Stimulated activated CD4-positive, alpha-beta T cell treated with anti-CD3 and anti-CD28 coated beads, Interleukin-15, amount 100 ng/mL, for 1 hour (primary cell): ENCODE measurements at places on chromosomes 3 and 15.

DNA sequence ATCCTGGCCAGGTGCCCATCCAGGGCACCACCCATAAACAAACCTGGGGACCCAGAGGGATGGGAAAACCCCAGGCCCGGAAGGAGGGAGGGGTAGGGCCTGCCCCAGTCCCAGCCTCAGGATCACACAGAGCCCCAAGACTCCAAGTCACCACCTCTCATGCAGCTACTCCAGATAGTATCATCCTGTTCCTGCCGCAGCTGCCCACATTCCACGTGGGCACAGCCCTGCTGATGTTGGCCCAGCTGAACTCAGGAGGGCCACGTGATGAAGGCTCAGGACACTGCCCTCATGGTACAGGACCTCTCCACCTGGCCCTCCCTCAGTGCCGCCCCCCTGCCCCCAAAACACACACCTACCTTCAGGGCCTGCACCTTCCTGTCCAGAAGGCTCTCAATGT, 69.5 kb downstream of the CACNA2D2 start:
- DNase-seq, result no peak

GRCh38 chr3:57794501-57794900, 38.4 kb downstream of the SLMAP start:
- no peak for DNase-seq

DNA sequence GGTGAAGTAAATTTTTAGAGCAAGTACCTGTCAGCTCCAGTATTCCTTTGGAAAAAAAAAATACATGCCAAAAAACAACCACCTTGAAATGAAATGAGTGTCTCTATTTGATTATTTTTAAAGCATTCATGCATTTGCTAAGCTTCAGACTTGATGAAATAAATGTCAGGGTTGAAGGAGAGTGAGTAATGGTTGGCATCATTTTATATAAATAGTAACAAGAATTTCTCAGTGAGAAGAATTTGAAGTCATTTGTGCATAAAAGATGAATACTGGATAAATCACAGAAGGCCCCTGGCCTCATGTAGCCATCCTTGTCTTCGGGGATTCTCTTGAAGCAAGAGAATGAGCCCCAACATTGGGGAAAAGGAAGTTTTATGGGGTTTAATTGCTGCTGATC, 318.4 kb downstream of the LPP start:
- no peak for DNase-seq

GRCh38 chr3:152621006-152621868, 213.7 kb upstream of the P2RY1 start:
- DNase-seq, result no peak

- no peak for DNase-seq
Observed at GRCh38 chr3:182246870-182247269, 535.1 kb downstream of the SOX2 start.

- no peak for DNase-seq
Observed at GRCh38 chr3:127070776-127071175, 87.9 kb downstream of the PLXNA1 start.

DNA sequence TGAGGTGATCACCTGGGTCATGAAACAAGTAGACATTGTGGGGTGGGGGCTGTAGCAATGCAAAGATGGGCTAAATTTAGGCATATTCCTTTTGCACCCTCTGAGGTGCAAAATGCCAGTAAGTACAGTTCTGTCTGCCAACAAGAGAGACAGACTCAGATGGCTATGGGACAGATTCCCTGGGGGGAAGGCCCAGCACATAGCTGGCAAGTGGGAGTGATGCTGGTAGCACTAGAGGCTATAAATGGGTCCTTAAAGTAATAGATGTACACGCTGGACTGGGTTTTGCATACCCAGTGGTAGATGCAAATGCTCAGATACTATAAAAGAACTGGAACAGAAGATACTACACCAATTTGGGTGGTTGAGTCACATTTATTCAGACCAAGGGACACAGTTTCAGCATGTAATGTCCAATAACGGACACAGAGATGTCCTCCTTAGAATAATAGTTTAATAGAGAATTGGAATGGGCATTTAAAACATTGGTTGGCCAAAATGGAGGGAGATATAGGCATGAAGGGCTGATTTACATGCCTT, 67.4 kb upstream of the RNU6-1 start:
- DNase-seq, result no peak

- DNase-seq, result no peak
Observed at GRCh38 chr15:65066635-65067316, 1.0 kb downstream of the RASL12 start.

DNA sequence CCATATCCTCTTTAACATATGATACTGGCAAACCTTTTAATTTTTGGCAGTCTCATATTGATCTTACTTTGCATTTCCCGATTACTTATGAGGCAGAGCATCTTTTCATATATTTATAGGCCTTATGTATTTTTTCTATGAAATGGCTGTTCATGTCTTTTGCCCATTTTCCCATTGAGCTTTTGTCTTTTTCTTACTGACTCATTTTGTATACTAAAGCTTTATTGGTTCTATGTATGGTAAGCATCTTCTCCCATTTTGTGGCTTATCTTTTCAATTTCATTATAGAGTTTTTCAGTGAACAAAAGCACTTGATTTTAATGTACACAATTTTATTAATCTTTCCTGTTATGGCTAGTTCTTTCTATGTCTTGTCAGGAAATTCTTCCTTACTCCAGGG, 17.2 kb downstream of the HDGFL3 start:
- no peak for DNase-seq

GRCh38 chr15:73751899-73752805, 999 bp downstream of the INSYN1 start:
- DNase-seq, result no peak

DNA sequence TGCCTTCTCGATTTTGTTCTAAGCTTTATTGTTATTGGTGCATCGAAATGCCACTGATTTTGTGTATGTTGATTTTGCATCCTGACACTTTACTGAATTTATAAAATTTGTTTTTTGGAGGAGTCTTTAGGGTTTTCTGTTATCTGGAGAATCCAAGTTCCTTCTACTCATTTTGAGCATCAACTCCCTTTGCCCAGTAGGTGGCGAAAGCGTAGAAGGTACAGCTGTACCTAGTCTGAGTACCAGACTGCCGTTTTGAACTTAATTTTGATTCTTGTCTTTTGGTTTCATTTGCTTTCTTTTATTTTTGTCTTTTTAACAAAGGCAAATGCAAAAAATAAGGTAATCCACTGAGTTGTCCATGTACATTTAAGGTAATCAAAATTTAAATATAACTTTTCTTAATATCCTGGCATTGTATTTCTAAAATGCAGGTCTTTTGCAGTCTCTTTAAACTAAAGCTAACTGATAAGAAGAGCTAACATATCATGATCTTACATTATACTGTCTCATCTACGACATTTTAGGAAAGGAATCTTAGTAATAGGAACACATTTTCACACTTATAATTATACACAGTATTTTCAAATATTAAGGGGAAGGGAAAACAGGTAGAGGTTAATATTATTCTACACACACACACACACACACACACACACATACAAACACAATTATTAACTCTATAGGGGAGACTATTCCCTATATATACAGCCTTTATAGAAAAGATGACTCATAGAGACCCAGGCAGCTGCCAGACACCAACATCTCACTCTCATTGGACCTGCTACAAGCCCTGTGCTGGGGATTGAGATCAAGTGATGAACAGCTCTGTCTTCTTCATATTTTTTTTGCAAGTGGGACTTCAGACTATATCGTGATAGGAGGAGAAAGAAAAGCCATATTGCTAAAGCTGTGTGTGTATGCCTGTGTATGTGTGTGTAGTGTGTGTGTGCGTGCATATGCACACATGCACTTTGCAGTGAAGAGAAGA, 71.8 kb downstream of the SYNPR start:
- DNase-seq, result no peak

- no peak for DNase-seq
Observed at GRCh38 chr15:55928955-55929354, 64.5 kb downstream of the NEDD4 start.

- no peak for DNase-seq
Observed at GRCh38 chr3:128340198-128340903, 126.3 kb downstream of the DNAJB8 start.

- no peak for DNase-seq
Observed at GRCh38 chr3:120416868-120417267, 33.9 kb downstream of the FSTL1 start.

- no peak for DNase-seq
Observed at GRCh38 chr3:193791041-193792032, 198.3 kb downstream of the OPA1 start.

DNA sequence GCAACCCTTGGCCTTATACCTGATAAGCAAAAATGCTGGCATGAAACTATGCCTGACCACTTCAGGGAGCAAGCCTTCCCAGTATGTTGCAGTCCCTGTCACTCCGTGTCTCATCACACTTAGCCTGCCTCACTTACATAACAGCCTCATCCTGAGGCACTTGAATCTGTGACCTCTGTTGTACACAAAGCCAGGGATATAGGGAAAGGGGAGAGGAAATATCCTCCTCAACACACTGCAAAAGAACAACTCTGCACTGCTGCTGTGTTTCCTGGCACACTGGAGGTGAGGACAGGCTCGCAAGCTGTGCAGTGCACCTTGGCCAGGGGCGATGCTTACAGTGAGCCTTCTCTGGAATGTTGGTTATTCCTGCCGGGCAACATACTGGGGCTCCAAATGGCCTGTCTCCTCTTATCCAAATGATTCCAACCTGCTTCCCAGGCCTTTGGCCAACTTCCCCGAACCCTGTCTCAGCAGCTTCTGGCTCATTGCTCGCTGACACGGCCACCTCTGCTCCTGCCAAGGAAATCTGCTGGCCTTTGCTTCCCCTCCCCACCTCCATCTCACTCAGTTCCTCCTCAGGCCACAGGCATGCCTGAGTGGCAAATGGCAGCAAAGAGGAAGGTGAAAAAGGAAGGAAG, 109.2 kb downstream of the CD47 start:
- no peak for DNase-seq

- no peak for DNase-seq
Observed at GRCh38 chr3:190380184-190380583, 7.8 kb upstream of the CLDN16 start.

DNA sequence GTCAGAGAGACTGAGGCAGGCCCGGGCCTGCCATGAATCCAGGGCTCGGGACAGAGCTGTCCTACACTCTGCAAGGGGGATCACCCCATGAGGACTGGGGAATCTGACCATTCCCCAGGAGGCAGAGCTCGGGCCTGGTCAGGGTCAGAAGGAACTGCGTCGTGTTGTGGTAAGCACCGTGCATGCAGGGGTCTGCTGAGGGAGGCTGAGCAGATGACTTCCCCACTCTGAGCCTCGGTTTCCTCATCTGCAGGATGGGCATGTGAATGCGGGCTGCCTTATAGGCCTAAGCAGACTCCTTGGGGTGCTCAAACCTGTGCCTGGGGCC, 61.6 kb upstream of the IQSEC1 start:
- no peak for DNase-seq

GRCh38 chr3:13209634-13209997, 136.4 kb upstream of the IQSEC1 start:
- no peak for DNase-seq

DNA sequence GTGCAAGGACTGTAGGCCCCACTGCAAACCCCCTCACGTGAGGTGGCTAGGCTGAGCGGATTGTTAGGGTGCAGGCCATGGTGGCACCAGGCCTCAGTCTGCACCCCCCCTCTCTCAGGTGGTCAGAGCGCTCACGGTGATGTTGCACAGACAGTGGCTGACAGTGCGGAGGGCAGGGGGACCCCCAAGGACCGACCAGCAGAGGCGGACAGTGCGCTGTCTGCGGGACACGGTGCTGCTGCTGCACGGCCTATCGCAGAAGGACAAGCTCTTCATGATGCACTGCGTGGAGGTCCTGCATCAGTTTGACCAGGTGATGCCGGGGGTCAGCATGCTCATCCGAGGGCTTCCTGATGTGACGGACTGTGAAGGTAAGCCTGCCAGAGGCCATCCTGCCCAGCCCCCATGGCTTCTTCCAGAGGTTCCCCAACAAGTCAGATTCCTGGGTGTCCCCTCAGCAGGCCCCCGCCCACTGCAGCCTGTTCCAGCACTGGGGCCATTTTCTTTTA, 18.2 kb downstream of the ATRIP start:
- DNase-seq, result no peak

DNA sequence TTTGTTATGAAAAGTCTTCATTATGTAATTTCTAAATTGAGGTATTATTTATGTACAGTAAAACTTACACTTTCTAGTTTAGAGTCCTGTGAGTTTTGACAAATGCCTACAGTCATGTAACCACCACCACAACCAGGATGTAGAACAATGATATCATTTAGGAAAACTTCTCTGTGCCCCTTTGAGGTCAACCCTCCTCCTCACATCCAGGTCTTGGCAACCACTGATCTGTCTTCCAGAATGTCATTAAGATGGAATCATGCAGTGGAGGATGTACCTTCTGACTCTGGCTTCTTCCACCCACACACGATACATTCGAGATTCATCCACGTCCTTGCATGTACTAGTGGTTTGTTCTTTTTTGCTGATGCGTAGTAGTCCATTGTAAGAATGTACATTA, 23.2 kb downstream of the MINAR1 start:
- DNase-seq, result no peak

- DNase-seq, result no peak
Observed at GRCh38 chr3:109563149-109563548, 225.8 kb upstream of the DPPA4 start.

- no peak for DNase-seq
Observed at GRCh38 chr3:194464692-194465091, 22.1 kb downstream of the ATP13A3 start.

GRCh38 chr3:19476281-19476680, 328.0 kb downstream of the KCNH8 start:
- DNase-seq, result no peak

DNA sequence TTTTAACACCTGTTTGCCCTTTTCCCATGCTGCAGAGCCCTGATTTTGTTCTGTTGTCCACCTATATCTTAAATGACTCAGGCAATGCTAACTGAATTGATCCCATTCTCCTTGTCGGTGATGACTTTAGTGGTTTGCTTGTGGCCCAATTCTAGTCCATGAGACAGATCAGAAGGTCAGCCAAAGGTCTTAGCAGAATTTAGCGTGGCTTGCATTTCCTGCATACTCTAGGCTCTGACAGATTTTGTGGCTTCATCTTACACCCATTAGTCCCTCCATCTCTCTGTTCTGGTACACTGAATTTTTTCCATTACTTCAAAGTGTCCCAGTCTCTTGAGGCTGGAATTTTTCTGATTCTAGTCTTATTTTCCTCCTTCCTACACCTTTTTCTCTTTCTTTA, 161.9 kb downstream of the STAC start:
- DNase-seq, result no peak

DNA sequence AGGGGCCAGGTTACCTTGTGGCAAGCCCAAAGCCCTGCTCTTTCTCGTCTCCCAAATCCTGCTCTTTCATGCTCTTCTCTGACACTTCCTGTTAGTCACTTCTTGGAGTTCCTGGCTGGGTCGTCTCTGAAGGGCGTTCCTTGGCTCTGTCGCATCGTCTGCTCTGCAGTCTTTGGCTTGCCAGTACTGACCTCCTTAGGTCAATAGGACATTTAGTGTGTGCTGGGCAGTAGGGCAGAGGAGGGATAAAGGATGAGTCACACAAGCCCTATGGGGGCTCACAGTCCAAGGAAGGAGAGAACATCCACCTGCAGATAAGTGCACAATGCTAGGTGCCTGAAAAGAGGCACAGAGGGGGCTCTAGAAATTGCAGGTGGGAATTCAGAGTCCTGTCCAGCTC, 87.5 kb downstream of the FAM43A start:
- no peak for DNase-seq
